CD4-positive, alpha-beta T cell treated with Interleukin-4 for 4 hours (primary cell): ENCODE measurements at places on chromosomes 2 and 18.
A peak's percentile ranks its signal among the peaks of the same experiment; 100 is the strongest.

DNA sequence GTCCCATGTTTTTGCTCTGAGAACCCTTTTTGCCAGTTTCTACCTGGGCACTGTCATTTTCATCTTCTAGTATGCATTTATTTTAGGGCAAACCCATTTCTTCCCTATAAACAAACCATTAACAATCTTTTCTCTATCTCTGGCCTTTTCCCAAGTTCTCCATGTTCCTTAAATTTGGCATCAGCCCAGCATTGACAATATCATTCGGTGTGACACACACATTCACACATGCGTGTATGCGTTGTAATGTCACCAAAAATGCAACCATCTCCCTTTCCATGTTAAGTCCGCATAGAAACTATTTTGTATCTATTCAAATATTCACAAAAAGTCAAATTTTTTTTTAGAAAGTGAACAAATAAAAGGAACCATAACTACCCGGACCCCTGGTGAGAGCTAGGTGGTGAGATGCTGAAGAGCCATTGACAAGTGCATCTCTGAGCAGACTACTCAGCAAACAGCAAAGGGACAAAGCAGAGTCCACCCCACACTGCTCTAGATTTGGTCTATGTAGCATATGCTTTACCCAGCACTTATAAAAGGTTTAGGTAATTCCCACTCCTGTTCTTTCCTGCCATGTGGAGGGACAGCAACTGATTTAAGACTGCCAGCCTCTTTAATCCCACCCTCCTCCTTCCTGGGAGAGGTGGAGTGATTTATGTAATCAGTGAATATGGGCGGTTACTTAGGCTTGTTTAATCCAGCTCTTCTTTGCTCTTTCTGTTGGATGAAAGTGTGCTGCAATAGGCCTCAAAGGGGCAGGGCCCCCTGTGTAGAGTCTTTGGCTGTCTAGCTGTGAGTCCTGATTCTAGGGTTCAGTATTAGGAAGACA is 124.1 kb downstream of the METTL8 start:
- no peak for DNase-seq

DNA sequence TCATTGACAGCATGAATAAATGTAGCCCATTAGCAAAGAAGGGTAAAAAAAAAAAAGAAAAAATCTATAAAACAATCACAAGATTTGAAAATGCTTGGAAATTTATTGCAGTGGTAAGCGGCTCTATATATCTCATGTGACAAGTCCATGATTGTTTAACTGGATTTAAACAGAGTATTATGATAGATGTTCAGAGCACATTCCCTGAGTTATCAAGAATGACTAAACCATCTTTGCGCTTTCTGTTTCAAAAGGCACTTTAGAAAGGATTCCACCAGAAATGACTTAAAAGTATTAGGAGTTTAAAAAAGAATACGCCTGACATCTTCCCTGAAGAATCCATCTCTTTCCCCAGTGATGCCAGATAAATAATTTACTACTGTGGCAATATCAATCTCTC is 409.5 kb upstream of the UBE2E3 start:
- DNase-seq = no peak

GRCh38 chr2:98637401-98638147 is 29.2 kb downstream of the UNC50 start:
- peak; percentile 85 for DNase-seq

DNA sequence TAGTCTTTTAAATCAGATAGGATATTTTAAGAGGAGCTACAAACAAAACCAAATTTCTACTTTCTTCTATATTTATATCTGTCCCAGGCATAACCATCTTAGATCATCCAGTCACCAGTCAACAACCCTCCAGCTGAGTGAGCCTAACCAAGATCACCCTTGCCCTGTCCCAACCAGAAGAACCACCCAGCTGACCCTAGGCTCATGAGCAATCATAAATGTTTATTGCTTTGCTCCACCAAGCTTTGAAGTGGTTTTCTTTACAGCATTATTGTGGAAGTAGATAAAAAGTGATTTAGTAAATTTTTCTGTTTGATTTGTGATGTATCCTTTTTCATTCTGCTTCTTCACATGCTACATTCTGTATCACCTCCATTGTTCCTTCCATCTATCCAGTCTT is 167.2 kb upstream of the PIEZO2 start:
- no peak for DNase-seq

GRCh38 chr2:216810399-216811160 is 49.3 kb downstream of the TNP1 start:
- no peak for DNase-seq

DNA sequence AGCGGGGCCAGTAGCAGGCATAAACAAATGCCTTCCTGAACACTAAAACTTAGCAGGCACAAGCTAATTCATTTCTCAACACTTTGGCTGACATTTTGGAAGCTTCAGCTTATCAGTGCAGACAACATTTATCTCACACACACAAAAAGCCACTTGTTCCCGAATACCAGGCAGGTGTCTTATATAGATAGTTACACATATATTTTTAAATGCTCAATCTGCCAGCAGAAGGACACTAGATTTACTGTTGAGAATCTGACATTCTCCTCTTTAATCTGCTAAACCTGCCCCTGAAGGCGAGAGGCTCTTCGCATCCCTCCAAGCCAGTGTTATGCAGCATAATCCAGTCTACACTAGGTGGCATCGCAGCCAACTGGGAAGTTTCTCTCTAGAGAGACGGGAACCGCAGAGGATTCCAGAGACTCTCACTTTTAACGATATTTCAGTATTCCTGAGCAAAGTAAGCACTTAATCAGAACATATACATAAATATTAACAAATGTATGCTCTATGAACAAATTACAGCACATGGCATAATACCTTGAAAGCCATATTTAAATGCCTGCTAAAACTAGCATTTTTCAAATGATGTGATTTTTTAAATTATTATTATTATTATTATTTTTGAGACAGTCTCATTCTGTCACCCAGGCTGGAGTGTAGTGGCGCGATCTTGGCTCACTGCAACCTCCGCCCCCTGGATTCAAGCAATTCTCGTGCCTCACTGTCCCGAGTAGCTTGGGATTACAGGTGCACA is 90.2 kb upstream of the SCG2 start:
- DNase-seq = no peak

GRCh38 chr2:171735991-171736710 is 48.9 kb downstream of the DYNC1I2 start:
- DNase-seq = no peak

DNA sequence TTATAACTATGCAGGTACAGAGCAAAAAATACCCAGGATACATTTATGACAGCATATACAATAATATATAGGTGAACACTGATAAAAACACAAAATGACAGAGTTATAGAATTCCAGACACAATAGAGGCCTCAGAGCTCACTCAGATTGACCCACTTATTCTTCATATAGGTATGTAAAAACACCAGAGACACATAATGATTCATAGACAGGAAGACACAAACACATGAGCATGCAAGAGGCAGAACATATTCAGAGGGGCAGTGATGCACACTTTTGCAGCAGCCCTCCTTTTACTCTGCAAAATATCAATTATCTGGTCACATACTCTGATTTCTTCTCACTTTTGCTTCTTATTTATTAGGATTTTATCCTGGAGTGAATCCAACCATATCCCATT is 633.3 kb upstream of the ACVR2A start:
- DNase-seq = no peak
